PC-3 (cell line): ENCODE measurements at places on chromosomes 12 and 14. TPM values are rescaled to one million over a fixed set of nuclear protein-coding genes. Genes with fewer than 3 reads are reported as not detected.

DNA sequence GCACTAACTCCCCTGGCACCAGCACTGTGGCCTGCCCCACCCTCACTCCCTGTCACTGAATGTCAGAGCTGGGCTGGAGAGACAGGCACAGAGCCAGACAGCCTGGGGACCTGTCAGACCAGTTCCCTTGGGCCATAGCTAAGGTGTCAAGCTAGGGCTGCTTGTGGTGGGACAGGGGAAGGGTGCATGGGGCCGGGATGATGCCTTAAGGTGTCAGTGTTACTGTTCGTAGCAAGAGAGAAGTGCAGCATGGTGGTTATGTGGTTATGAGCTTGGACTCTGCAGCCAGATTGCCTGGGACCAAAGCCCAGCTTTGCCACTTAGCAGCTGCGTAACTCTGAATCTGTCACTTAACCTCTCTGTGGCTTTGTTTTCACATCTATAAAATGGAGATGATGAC is 3.8 kb downstream of the RAPGEF3 start:
- H3K27me3 ChIP-seq, result no peaks in the 10 kb centered on the region
- H3K4me1 ChIP-seq, result peaks cover 68% of the 10 kb centered on the region
- DNase-seq, result peak; percentile 84
- H3K27ac ChIP-seq, result peak overlapping the region; percentile 67

The KCNC2 gene
- not detected in 2 replicates for total RNA-seq

DNA sequence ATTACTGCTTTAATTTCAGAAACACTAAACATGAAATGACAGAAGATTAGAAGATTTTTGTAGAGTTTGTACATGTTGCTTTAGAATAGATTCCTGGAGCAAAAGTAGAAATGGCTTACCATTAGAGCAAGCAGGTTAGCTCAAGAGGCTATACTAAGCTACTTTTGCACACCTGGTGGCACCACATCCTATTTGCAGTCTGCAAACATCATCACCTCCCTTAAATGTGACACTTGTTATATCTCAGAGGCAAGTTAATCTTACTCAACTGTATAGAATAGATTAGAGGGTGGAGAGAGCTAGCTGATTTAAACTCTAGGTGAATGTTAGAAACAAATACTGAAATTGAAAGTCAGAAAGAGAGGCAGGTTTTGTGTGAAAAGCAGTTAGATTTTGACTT is 30.7 kb upstream of the OR4E1 start:
- no peaks in the 10 kb centered on the region for H3K27me3 ChIP-seq
- H3K36me3 ChIP-seq, result no peaks in the 10 kb centered on the region
- no peak for DNase-seq
- H3K4me1 ChIP-seq, result no peaks in the 10 kb centered on the region
- no peak overlapping the region for H3K27ac ChIP-seq
- no peak overlapping the region for H3K4me3 ChIP-seq

The TEX22 gene
- total RNA-seq, result 0.29 and 0.40 TPM in 2 replicates

The OR5AU1 gene
- not detected in 2 replicates for total RNA-seq

The NOVA1 gene
- 1.1 and 3.1 TPM in 2 replicates for total RNA-seq

GRCh38 chr12:64780531-64781279 is 21.5 kb upstream of the GNS start:
- H3K27ac ChIP-seq, result peak overlapping the region; percentile 15; the same call in 1 of the 2 replicates
- peaks cover 17% of the 10 kb centered on the region for H3K4me1 ChIP-seq
- no peaks in the 10 kb centered on the region for H3K27me3 ChIP-seq
- H3K36me3 ChIP-seq, result no peaks in the 10 kb centered on the region
- H3K4me3 ChIP-seq, result peak overlapping the region; percentile 89
- DNase-seq, result peak; percentile 59

The CMTM5 gene
- not detected in 2 replicates for total RNA-seq

DNA sequence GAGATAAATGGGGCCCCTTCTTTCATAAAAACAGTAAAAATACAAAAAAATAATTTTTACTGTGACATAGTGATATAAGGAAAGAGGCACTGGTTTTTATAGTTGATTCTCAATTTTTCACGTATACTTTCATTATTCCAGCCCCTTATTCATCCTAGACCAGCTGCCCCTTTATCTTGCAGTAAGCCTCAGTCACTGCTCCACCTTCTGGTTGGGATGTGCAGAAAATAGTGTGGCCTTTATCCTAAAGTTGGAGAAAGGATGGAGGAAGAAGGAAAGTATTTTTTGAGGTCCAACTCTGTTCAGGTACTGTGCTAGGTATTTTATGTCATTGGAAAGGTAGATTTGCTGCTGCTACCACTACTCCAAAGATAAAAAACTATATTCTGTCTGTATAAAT is 172.7 kb downstream of the ANO6 start:
- H3K27me3 ChIP-seq, result no peaks in the 10 kb centered on the region
- peaks cover 4% of the 10 kb centered on the region; the same call in 1 of the 2 replicates for H3K36me3 ChIP-seq
- H3K27ac ChIP-seq, result no peak overlapping the region

The TAPBPL gene
- 0.47 and 1.8 TPM in 2 replicates for total RNA-seq

The CRADD gene
- 11.4 and 12.5 TPM in 2 replicates for total RNA-seq

DNA sequence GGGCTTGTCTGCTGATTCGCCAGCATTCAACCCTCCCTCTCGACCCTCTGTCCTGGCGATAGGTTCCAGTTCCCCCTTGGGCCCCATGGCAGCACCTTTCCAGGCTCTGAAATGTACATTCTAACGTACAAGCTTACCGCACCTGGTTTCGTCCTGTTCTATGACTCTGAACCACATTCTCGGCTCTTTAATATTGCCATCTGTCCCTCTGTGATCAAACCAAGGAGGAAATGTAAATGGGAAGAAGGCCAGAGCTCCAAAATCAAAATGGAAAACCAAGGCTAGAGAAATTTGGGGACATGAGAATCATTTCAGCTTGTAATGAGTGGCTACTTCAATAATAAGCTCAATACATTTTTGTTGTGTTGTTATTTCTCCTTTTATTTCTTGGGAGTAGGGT is 117.2 kb downstream of the TTC7B start:
- H3K4me3 ChIP-seq, result no peak overlapping the region
- no peaks in the 10 kb centered on the region for H3K27me3 ChIP-seq
- H3K36me3 ChIP-seq, result no peaks in the 10 kb centered on the region
- DNase-seq, result no peak
- H3K4me1 ChIP-seq, result no peaks in the 10 kb centered on the region
- no peak overlapping the region for H3K27ac ChIP-seq

The POTEG gene
- 0.12 TPM in 1 of 2 replicates, not detected in the other for total RNA-seq

- no peak overlapping the region for H3K27ac ChIP-seq
- no peak overlapping the region for H3K4me3 ChIP-seq
- DNase-seq, result no peak
- no peaks in the 10 kb centered on the region for H3K27me3 ChIP-seq
Measured at GRCh38 chr12:56348776-56349175, 10.1 kb downstream of the IL23A start.

GRCh38 chr12:46915836-46916235 is 90.0 kb upstream of the SLC38A4 start:
- no peaks in the 10 kb centered on the region for H3K36me3 ChIP-seq
- H3K27me3 ChIP-seq, result no peaks in the 10 kb centered on the region
- no peak overlapping the region for H3K27ac ChIP-seq
- peaks cover 8% of the 10 kb centered on the region for H3K4me1 ChIP-seq
- no peak overlapping the region for H3K4me3 ChIP-seq
- DNase-seq, result no peak

GRCh38 chr12:12171991-12172511 is 94.8 kb downstream of the LRP6 start:
- no peaks in the 10 kb centered on the region for H3K27me3 ChIP-seq
- no peak overlapping the region for H3K4me3 ChIP-seq
- DNase-seq, result peak; percentile 42
- H3K4me1 ChIP-seq, result peaks cover 4% of the 10 kb centered on the region
- H3K36me3 ChIP-seq, result no peaks in the 10 kb centered on the region

DNA sequence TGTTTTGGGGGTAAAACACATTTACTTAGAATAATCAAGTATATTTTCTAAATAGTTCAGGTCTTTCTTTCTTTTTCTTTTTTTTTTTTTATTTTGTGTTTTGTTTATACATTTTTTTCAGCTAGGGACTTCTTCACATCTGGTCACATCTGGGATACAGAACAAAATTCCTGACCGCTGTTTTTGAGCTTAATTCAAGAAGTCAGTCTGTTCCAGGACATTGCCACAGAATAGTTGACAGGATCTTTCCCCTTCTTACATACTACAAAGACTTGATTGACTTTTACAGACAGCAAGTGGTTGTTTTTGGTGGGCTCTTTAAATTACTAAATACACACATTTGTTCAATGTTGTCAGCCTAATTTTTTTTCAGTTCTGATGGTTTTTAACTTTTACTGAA is 41.8 kb upstream of the DCN start:
- peaks cover 3% of the 10 kb centered on the region; the same call in 1 of the 2 replicates for H3K27me3 ChIP-seq
- DNase-seq, result no peak
- no peak overlapping the region for H3K4me3 ChIP-seq
- peaks cover 10% of the 10 kb centered on the region; the same call in 1 of the 2 replicates for H3K4me1 ChIP-seq
- no peak overlapping the region for H3K27ac ChIP-seq

The TM9SF1 gene
- total RNA-seq, result 52.1 and 58.3 TPM in 2 replicates
